ENCODE measurements at places on chromosomes 6 and 20.

- no peak for DNase-seq
Observed at GRCh38 chr6:143528164-143528811, 16.8 kb upstream of the FUCA2 start.

- no peak for DNase-seq
Observed at GRCh38 chr6:127115084-127115655, 3.3 kb upstream of the RSPO3 start.

DNA sequence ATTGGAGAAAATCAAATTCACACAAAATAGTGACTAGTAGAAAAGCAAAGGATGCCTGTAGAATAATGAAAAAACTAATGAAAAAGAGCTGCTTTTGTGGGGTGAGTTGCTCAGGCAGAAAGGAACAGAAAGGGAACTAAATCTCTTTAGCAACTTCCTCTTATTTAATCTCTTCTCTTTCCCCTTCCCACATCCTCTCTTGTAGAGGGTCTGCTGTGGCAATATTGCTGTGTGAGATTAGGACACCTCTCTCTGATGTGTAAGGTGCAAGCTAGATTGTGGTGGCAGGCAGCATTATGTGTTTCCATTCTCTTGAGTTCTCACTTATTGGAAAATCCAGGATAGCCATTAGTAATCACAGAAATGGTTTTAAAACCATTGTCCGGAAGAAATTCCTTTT, 49.7 kb downstream of the SYNE1 start:
- DNase-seq = no peak

GRCh38 chr6:85669735-85670194, 27.1 kb upstream of the SYNCRIP start:
- DNase-seq = no peak

GRCh38 chr6:110703010-110703905, 112.0 kb downstream of the CDK19 start:
- DNase-seq = no peak

DNA sequence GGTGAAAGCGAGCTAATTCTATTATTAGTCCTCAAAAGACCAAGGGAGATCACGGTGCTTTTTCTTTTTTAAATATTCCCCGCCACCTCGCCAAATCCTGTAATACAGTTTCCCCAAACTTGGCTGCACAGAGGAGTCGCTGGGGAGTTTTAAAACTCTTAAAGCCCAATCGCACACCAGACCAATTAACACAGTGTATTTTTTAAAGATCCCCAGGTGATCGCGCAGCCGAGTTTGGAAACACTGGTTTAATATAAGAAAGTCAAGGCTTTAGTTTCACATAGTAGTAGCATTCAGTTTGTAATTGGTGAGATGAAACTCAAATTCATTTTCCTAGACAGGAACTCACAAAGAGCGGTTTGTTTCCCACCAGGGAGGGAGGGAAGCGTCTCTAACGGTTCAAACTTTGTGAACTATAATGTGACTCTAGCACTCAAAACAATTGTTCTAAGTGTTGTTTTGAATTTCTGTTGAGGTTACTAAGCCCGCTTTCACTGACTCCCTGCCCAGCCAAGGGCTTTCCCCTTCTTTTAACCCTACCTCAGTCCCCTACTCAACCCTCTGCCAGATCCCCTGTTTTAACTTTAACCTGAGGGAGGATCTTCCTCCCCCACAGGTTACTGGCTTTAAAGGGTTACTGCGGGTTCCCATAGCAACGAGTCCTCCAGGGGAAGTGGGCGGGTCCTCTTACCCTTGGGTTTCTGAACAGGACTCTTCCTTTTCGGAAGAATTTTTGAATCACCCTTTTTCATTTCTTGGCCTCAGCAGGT, 25.7 kb upstream of the BTBD3 start:
- DNase-seq = peak; percentile 30

DNA sequence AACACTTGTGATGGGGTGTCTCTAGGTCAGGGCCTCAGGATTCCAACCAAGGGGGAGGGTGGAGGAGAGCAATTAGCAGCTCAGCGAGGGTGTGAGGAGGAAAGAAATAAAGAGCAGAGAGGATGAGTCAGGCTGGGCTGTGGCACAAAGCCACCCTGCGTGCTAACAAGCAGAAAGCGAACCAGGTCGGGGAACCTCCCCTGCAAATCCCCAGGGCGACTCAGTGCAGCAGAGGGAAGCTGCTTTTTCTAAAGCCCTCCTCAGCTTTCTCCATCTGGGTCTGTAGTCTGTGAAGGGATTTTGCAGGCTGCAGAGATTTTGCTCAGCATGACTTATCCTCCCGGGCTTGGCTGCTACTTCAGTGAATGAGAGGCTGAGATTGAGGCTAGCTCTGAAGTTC, 6.6 kb upstream of the SPO11 start:
- no peak for DNase-seq

DNA sequence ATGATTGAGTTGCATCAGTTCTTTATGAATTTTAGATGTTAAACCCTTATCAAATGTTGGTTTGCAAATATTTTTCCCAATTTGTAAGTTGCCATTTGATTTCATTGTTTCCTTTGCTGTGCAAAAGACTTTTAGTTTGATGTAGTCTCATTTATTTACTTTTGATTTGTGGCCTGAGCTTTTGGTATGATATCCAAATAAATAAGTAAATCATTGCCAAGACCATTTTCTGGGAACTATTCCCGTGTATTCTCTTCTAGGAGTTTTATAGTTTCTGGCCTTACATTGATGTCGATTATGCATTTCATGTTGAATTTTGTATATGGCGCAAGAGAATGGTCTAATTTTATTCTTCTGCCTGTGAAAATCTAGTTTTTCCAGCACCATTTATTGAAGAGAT, 13.4 kb downstream of the AIG1 start:
- DNase-seq = no peak

- no peak for DNase-seq
Observed at GRCh38 chr20:17298171-17298570, 71.3 kb downstream of the PCSK2 start.

DNA sequence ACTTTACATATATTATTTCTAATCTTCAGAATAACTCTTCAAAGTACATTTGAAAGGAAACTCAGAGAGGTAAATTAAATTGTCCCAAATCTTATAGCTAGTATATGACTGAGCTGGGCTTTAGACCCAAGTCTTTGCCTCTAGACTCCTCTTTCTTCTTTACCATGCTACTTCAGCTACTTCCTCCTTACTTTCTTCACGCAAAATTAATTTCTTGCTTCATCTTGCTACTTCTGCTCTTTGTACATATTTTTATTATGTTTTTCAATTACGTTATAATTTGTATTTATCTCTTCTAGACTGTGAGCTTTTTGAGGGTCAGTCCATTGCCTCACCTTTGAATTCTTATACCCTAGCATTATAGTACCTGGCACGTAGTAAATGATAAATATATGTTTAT, 5.3 kb downstream of the TMEM170B start:
- no peak for DNase-seq

GRCh38 chr20:48776306-48776705, 51.5 kb downstream of the PREX1 start:
- no peak for DNase-seq

GRCh38 chr6:85594197-85594930, 706 bp upstream of the SNX14 start:
- DNase-seq = no peak

DNA sequence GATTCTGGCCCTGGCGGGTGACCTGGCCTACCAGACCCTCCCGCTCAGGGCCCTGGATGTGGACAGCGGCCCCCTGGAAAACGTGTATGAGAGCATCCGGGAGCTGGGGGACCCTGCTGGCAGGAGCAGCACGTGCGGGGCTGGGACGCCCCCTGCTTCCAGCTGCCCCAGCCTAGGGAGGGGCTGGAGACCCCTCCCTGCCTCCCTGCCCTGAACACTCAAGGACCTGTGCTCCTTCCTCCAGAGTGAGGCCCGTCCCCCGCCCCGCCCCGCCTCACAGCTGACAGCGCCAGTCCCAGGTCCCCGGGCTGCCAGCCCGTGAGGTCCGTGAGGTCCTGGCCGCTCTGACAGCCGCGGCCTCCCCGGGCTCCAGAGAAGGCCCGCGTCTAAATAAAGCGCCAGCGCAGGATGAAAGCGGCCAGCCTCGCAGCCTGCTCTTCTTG, 868 bp upstream of the SLC2A4RG start:
- DNase-seq = no peak

DNA sequence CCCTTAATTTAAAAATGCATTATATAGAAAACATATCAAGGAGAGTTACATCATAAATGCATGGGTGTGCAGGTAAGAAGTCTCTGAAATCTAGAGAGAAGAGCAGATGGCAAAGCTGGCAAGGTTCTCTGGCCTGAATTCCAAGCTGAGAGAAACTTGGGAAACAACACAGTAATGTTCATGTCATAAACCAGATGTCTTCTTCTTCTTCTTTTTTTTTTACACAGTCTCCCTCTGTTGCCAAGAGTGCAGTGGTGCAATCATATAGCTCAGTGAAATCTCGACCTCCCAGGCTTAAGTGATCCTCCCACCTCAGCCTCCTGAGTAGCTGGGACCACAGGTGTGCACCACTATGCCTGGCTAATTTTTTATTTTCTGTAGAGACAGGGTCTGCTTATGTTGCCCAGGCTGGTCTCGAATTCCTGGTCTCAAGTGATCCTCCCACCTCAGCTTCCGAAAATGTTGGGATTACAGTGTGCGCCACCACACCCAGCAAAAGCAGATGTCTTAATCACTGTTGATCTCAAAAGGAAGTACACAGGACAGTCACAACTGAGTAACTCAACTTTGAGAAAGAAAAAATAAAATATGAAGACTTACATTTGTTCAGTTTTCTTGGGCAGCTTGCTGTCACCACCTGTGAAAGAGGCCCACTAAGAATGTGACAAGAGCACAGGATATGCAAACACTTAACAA, 77.3 kb downstream of the DNAAF9 start:
- no peak for DNase-seq

- no peak for DNase-seq
Observed at GRCh38 chr20:47749339-47749738, 35.9 kb downstream of the SULF2 start.

DNA sequence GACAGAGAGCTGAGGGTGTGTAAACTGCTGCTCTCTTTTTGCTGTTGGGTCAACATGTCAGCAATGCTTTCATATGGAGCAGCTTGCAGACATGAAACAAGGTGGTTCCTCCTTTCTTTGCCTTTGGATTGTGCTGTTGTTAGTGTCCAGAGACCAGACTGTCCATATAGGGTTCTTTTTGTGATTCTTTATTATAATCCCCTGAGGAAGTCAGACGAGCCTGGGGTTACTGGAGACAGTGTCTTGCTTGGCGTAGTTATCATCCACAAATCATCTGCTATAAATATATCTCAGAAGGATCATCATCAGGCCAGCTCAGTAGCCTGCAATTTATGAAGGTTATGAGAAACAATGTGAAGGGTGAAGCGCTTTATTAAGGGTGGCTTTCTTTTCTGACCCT, 2.3 kb upstream of the ADGRB3 start:
- DNase-seq = no peak

GRCh38 chr6:132168961-132169360, 217.8 kb upstream of the CCN2 start:
- no peak for DNase-seq

- no peak for DNase-seq
Observed at GRCh38 chr6:87869064-87869905, 167.3 kb upstream of the AKIRIN2 start.

DNA sequence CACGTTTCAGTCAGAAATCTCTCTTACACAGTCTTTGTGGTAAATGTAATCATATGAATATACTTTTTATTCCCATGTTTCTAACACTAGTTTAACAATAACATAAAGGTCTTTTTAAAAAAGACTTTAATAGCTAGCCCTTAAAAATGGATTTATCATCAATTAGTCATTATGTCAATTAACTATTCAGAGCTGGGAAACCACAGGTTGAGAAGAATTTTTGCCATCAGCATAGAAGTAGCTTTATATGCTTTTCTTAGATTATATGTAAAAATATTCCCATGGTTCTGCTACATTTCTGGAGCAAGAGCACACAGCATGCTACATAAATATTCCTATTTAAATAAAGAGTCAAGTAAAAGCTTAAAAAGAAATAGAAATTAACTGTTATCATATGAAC, 35.5 kb downstream of the ASCC3 start:
- no peak for DNase-seq

DNA sequence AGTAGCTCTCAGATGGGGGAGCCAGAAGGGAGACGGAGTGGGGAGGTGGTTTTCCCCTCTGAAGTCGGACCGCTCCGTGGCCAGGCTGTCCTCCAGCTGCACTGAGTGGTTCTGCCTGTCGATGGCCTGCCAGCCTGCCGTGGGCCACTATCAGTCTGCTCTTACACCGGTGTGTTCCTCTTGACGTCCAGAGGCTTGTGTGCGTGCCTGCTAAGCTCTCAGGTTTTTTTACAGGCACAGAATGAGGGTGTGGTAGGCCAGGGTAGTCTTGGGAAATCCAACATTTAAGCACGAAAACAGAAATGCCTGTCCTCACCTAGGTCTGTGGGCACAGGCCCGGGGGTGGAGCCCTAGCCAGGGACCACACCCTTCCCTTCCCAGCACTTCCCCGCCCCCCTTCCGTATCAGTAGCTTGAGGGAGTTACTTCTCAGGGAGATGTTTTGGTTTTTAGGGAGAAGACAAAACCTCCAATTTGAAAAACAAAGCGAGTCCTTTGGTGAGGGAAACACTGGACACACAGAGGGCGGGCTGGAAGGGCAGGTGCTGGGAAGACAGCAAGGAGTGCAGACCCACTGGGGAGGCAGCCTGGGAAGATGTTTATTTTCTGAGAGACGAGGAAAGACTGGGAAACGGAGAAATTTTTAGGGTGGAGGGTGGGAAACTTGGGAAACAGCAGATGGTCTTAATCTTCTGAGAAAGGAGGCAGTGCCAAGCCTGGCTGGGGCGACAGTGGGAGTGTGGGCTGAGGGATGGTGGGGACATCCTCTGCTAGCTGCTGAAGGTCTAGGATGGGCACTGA, 106.5 kb downstream of the LY86 start:
- no peak for DNase-seq

DNA sequence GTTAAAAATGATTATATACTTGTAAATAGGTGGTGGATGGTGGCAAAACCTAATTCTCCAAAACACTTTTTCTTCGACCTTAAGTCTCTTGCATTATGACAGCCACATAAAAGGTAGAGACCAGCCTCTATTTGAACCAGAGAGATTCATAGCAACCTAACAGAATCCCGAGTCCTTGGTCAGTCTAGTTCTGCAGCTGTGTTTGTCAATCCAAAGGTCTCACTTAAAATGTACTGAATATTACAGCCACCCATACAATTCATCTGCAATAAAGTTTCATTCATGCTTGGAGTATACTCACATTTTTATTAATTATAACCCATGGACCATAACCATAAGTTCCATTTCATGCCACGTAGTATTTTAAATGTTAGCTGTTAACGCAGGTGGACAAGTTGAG, 87.2 kb downstream of the EPM2A start:
- no peak for DNase-seq

- DNase-seq = no peak
Observed at GRCh38 chr20:37395410-37395797, 49.5 kb downstream of the SRC start.

- DNase-seq = no peak
Observed at GRCh38 chr6:46118836-46119235, 11.0 kb upstream of the ENPP4 start.

DNA sequence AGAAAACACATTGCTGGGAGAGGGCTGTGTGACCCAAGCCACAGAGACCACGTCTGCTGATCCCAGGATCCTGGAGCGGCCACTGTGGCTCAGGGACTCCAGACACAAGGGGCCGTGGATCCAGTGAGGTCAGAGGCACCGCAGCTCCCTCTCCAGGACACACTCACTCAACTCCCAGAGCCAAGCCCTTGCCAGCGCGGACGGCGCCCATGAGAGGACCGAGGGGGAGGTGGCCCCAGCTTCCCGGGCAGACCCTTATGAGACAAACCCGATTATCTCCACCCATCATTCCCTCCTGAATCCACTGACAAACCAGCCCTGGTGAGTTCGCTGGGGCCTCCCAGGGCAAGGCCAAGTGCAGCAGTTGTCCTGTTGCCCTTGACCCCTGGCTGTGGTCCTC, 201.2 kb downstream of the TAF4 start:
- DNase-seq = no peak

- no peak for DNase-seq
Observed at GRCh38 chr20:46701057-46701456, 8.4 kb upstream of the SLC2A10 start.

Data from thoracic aorta (tissue), 2 donors.